ENCODE measurements at places on chromosomes 16 and 17.

- ATAC-seq = no peak
Observed at GRCh38 chr17:43068570-43069367, 43.7 kb downstream of the RND2 start.

DNA sequence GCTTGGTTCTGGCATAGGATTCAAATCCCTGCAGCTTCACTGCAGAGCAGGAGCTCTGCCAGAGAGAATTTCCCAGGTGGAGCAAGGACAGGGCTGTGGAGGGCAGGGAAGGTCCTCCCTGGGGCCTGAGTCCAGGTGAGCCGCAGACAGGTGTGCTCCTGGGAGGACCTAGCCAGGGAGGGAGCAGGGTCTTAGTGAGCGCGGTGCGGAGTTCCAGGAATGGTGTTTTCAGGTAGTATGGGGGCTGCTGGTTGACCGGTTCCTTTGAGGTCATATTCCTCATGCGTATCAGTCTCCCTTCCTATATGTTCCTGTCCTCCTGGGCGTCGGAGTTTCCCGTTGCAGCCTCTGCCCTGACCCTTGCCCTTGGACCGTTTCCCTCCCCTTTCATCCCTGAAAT is 813.3 kb downstream of the KCNJ18 start:
- no peak for ATAC-seq

GRCh38 chr17:79949656-79950209 is 85.9 kb downstream of the TBC1D16 start:
- no peak for ATAC-seq

DNA sequence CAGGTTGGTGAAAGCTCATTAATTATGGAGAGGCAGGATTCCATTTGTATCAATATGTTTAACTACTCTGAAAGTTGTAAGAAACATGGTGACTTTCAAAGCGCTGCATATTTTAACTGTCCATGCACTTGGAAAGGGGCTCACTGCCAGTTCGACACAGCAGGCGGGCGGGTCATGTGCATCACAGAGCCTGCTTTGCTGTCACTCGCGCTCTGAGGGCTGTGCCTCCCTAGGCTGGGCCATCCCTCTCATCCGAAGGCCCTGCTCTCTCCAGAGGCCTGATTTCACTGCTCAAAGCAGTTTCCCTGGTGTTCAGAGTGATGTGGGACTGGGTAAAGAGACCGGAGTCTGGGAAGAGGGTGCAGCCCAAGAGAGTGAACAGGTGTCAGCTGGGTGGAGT is 422.0 kb upstream of the MON1B start:
- no peak for ATAC-seq

- no peak for ATAC-seq
Observed at GRCh38 chr17:18066866-18067265, 20.9 kb upstream of the DRG2 start.

GRCh38 chr16:84042879-84043485 is 387 bp upstream of the SLC38A8 start:
- no peak for ATAC-seq

- no peak for ATAC-seq
Observed at GRCh38 chr17:2102931-2103809, 48.3 kb downstream of the HIC1 start.

GRCh38 chr16:89805136-89805905 is 11.1 kb downstream of the FANCA start:
- no peak for ATAC-seq

DNA sequence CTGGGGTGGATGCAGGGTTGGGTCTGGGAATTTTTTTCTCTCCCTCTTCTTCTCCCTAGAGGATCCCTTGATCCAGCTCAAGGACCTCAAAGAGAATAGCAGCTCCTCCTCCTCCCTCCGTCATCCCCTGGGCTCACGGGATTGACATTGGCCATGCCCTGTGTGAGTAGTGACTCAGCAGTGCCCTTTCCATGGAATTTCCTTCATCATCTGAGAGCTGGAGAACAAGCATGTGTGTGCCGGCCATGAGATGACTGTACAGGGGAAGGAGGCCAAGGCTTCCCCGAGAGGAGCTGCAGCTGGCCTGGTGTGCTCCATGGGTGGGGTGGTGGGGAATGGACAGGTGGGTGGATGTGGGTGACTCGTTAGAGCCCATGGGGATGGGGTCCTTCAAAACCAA is 8.9 kb upstream of the WSCD1 start:
- ATAC-seq = no peak

DNA sequence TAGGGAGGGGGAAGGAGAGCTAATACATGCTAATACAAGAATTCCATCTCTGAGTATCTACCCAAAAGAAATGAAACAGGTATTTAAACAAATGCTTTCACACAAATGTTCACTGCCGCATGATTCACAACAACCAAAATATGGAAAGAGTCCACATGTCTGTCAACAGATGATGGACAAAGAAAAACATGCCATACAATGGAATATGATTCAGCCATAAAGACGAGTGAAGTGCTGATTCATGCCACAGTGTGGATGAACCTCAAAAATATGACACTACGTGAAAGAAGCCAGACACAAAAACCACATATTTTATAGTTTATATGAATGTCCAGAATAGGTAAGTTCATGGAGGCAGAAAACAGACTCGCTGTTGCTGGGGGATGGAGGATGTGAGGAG is 321.4 kb downstream of the FOXL1 start:
- no peak for ATAC-seq

- peak; percentile 91 for ATAC-seq
Observed at GRCh38 chr17:561116-561515, 153.5 kb downstream of the VPS53 start.

- ATAC-seq = no peak
Observed at GRCh38 chr16:25151996-25152395, 40.5 kb downstream of the LCMT1 start.

DNA sequence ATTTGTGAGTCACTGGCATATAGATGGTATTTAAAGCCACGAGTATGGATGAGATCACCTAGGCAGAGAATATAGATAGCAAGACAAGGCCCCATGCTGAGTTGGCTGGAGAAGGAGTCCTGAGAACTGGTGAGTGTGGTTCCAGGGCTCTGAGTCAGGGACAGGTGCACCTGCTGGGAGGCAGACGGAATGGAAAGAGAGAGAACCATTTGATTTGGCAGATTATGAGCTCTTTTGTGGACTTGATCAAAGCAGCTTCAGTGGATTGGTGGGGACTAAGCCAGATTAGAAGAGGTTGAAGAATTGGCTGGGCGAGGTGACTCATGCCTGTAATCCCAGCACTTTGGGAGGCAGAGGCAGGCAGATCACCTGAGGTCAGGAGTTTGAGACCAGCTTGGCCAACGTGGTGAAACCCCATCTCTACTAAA is 4.3 kb upstream of the C16orf92 start:
- ATAC-seq = peak; percentile 22

GRCh38 chr17:45404870-45405249 is 27.8 kb downstream of the ARHGAP27 start:
- no peak for ATAC-seq

DNA sequence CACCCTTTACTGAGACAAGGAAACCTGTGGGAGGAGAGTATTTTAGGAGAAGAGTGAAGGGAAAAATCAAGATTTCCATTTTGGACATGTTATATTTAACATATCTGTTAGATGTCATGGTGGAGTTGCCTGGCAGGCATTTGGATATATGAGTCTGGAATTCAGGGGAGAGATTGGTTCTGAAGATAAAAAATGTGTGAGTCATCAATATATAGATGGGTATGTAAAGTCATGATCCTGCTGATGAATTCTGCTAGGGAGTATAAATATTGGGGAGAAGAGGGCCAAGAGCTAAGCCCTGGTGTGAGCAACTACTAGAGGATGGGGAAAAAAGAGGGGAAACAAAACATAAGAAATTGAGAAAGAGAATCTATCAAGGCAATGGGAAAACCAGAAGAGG is 151.3 kb upstream of the SOX9 start:
- ATAC-seq = no peak

DNA sequence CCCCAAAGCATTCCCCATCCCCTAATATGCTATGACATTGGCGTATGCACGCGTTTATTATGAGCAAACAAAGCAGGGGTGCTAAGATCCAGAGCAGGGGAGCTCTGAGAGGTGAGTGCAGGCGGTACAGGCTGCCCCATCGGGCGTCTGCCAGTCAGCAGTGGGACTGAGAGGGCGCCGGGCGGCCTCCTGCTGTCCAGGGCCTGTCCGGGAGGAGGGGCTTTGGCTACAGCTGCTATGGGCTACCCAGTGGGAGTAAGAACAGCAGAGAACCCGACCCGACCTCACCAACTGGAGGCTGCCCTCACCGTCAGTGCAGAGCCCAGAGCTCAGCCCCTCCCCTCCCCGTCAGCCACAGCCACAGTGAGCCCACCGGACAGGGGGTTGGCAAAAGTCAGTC is 18.5 kb upstream of the AATK start:
- ATAC-seq = no peak

- no peak for ATAC-seq
Observed at GRCh38 chr17:72492494-72492893, 371.7 kb downstream of the SOX9 start.

GRCh38 chr17:45734598-45734997 is 49.5 kb upstream of the CRHR1 start:
- no peak for ATAC-seq

DNA sequence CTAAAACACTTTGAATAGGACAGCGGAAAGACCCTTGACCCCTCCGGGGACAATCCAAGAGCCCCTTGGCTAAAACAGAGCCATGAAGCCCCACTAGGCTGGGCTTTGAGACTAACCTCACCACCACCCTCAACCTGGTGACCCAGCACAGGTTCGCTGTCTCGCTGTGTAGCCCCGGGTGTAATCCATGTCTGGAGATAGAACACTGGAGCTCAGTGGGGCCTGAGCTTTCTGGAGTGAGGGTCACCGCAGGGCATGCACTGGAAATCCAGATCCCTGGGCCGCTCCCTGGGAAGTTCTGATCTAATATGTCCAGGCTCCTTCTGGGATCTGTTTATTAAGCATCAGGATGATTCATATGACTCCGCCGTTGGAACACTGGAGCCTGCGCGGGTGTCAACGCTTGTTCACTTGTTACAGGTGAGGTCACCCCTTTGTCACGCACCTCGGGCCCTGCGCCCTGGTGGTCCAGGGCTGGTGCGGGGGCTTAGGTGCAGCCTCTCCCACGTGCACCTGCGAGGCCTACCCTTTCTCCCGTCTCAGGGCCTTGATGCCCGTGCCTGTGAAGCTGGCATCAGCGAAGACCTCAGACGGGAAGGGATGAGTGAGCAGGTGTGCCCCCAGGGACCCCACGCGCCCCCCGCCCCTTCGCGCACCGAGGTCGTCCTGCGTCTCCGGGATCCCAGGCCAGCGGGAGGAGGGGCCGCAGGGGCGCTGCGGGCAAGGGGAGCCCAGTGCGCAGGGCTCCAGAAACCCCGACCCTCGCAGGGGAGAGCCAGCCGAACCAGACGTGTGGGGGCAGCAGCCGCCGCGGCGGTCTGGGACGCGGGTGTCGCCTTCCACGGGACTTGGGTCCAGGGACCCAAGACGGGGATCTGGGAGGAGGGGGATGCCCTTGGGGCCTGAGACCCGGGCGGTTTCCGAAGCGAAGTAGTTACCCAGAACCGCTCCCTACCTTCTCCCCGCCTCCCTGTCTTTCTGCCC is 224.1 kb upstream of the FOXF1 start:
- ATAC-seq = no peak

DNA sequence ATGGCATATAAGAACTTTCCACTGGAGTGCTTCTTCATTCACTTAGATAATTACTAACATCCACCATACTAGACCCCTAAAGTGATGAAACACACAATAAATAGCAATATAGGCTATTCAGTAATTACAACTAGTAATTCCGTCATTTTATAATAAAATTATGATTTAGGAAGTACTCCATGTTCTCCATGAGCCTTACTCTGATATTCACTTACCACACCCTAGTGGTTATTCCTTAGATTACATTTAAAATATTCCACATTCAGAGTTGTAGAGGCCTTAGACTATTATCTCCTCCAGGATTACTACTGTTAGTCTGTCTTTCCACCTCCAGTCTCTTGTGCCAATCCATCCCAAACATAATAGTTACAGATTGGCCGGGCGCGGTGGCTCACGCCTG is 62.4 kb downstream of the STH start:
- no peak for ATAC-seq

DNA sequence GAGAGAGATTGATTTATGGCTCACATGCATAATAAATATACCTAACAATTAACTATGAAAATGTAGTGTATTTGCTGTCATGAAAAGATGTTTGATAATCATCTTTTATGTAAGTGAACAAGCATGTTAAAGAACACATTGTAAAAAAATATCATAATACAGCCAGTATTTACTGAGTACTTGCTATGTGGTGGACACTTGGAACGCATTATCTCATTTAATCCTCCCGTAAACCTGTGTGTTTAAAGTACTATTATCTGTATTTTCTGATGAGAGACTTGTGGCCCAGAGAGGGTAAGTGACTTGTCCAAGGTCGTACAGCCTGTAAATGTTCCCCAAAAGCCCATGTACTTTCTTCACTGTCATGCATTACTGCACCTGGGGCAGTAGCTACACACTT is 70.7 kb downstream of the PRKCA start:
- ATAC-seq = no peak

- no peak for ATAC-seq
Observed at GRCh38 chr16:77991701-77992100, 30.6 kb upstream of the CLEC3A start.

GRCh38 chr17:80724775-80725266 is 180.2 kb downstream of the RPTOR start:
- ATAC-seq = no peak

- ATAC-seq = peak; percentile 3
Observed at GRCh38 chr17:80204626-80205468, 15.3 kb downstream of the SGSH start.

- no peak for ATAC-seq
Observed at GRCh38 chr17:35949401-35949800, 5.9 kb upstream of the LYZL6 start.

DNA sequence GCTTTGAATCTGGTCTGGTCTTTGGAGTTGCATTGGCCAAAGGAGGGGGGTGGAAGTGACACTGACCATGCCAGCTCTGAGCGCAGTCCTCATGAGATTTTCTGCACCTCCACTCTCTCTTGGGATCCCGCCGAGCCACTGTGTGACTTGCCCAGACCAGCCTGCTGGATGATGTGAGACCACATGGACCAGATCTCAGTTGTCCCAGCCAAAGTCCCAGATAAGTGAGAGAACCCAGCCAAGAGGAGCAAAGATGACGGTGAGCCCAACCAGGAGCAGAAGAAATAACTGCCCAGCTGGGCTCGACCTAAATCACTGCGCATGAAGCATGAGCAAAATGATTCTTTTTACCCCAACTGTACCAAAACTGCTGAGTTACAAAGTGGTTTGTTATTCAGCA is 96.5 kb upstream of the ERCC4 start:
- no peak for ATAC-seq
